ENCODE measurements at places on chromosomes 4 and X. TPM values are rescaled to one million over a fixed set of nuclear protein-coding genes. Genes with fewer than 3 reads are reported as not detected.

Gene ARL9
- total RNA-seq, result 2.3 TPM

Gene USP17L28
- not detected for total RNA-seq

Gene SASH3
- total RNA-seq, result not detected

Gene F8A3
- total RNA-seq, result 0.77 TPM

Gene ABHD18
- total RNA-seq, result 5.9 TPM

Gene NXF2
- total RNA-seq, result not detected

Gene AFF2
- 0.69 TPM for total RNA-seq

Gene ADH7
- total RNA-seq, result not detected

Gene OTUD6A
- total RNA-seq, result not detected

Gene EFHC2
- 2.1 TPM for total RNA-seq

Measured in melanocyte of skin (primary cell).